ENCODE measurements at places on chromosomes 3 and 15.

- peak; percentile 6 for DNase-seq
These were observed 616.1 kb upstream of the ALCAM start for GRCh38 chr3:104750581-104750980.

- no peak for DNase-seq
These were observed 144.7 kb upstream of the FRMD4B start for GRCh38 chr3:69530554-69530953.

DNA sequence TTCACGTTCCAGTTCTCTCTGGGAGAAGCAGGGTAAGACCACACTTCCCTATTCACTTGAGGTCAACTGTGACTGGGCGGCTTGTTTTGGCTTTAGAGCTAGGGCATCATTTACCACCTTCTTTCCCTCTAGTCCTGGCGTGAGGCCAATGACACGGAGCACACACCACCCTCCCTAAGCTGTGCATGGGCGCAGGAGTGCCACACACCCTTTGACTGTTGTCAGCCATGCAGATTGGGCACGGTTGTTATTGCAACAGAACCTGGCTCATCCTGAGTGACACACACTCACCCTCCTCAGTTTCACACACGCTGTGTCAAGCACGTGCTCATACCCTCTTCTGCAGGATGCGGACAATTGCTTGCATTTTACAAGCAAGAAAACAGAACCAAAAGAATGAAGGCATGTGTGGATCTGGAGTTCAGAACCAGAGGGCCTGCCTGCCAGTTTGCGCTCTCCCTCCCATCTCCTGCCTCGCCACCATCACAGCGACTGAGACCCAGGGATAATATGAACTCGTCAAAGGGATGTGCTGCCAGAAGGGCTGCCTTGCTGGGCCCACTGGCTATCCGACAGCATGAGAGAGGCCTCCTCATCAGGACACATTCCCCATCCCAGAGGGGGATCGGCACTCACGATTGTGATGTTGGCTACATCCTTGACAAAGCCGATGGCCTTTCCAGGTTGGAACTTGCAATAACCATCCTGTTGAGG lies 17.6 kb downstream of the CTSH start:
- no peak for DNase-seq

GRCh38 chr15:75058127-75058905 lies 34.9 kb downstream of the PPCDC start:
- no peak for DNase-seq

DNA sequence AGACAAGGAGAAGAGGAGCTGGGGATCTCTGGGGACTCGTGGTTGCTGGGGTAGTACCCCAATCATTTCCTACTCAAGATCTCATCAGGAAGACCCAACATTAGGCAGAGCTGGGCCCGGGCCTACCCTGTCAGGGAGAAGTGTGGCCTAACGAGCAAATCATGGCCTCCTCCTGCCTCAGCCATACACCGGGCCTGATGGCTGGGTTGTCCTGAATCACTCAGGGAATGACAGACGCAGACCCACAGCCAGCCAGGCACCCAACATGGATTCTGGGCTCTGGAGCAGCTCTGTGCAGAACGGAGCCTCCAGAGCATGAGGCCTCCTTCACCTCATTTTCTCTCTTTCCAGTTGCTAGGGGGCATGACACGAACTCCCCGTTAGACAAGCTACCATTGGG lies 19.7 kb downstream of the ITGA11 start:
- no peak for DNase-seq

- DNase-seq, result peak; percentile 93
These were observed 235.1 kb downstream of the MYRIP start for GRCh38 chr3:40044487-40044886.

DNA sequence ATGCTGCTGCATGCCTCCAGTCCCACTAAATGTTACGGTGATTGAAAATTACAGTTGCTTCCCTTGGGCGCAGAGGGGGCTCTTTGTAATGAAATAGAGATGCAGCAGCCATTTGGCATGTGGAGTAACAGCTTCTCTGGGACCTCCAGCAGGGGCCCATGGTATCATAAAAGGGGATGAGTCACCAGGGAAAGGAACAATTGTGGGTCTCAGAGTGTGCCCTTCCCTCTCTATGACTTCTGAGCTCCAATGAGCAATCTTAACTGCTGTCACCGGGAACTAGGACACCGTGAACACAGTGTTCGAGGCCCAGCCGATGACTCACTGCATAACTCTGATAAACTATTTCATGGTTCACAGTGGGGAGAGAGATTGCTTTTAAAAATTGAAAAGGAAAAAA lies 164.8 kb upstream of the NUDT16 start:
- peak; percentile 85 for DNase-seq

- no peak for DNase-seq
These were observed 150.7 kb downstream of the TMCO5A start for GRCh38 chr15:38085114-38085513.

DNA sequence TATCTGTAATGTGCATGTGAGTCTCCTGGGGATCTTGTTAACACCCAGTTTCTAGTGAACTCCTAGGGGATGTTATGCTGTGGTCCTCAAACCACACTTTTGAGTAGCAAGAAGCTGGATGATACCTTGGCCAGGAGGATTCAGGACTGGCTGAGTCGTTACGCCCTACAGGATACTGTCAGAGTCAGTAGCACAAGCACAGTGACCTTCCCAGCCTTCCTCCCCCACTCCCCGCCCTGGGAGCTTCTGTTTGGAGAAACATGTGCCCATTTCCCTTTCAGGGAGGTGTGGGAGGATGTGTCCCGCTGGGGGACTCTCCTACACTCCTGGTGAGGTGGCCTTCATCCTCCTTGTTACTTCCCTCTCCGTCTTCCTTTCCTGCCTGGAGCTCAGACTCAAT lies 76.4 kb upstream of the TRPM1 start:
- no peak for DNase-seq

GRCh38 chr3:105957722-105958121 lies 88.9 kb upstream of the CBLB start:
- DNase-seq, result peak; percentile 93

GRCh38 chr3:169138849-169139420 lies 524.6 kb downstream of the MECOM start:
- DNase-seq, result no peak

DNA sequence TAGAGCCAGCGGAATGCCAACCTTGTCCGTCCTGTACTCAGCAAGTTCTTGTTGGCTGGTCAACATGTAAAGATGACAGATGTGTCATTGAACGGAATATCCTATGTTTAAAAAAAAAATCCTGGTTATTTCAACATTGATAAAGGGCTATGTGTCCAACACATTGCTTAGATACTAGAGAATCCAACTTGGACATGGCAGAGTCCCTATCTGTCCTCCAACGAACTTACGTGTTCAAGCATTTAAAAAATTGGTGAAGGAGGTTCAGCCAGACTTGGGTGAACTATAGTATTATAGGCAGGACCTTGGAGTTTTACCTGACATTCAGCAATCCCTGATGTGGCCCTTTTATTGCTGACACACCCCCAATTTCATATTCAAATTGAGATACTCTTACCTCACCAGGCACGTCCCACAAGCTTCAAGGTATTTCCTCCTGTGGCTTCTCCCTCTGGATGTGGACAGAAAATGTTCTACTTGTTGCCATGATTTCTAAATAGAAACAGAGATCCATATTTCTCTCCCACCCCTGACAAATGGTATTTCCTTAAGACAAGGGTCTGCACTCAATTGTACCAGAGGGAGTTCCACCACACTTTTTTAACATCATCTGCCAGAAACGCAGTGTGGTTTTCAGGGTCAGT lies 207.7 kb upstream of the TPM1 start:
- no peak for DNase-seq

GRCh38 chr3:38992117-38992760 lies 59.5 kb downstream of the SCN11A start:
- peak; percentile 82 for DNase-seq

- peak; percentile 98 for DNase-seq
These were observed 6.3 kb upstream of the PKM start for GRCh38 chr15:72237029-72237852.

GRCh38 chr15:98442901-98443300 lies 205.4 kb upstream of the IGF1R start:
- DNase-seq, result no peak

GRCh38 chr3:138049157-138049919 lies 39.4 kb downstream of the CLDN18 start:
- DNase-seq, result peak; percentile 79

DNA sequence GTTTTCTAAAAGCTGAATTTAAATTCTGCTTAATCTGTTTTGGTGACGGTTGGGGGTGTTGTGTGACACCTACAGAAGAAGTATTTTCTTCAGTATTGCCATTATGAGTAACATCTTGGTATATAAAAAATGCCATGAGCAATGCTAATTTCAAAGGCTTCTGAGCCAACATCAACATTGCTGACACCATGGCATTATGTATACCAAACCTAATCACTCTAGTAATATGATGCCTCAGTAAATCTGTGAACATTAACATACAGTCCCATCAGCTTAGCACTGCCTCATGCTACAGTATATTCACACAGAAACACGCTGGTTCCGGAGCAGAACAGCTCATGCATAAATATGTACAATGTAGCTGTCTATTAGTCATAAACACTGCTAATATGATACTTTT lies 75.8 kb downstream of the ZPLD1 start:
- no peak for DNase-seq

GRCh38 chr3:31482493-31483200 lies 50.1 kb upstream of the STT3B start:
- no peak for DNase-seq

- DNase-seq, result no peak
These were observed 37.5 kb downstream of the FEM1B start for GRCh38 chr15:68315035-68315434.

GRCh38 chr15:86229936-86230335 lies 150.3 kb downstream of the AGBL1 start:
- no peak for DNase-seq

DNA sequence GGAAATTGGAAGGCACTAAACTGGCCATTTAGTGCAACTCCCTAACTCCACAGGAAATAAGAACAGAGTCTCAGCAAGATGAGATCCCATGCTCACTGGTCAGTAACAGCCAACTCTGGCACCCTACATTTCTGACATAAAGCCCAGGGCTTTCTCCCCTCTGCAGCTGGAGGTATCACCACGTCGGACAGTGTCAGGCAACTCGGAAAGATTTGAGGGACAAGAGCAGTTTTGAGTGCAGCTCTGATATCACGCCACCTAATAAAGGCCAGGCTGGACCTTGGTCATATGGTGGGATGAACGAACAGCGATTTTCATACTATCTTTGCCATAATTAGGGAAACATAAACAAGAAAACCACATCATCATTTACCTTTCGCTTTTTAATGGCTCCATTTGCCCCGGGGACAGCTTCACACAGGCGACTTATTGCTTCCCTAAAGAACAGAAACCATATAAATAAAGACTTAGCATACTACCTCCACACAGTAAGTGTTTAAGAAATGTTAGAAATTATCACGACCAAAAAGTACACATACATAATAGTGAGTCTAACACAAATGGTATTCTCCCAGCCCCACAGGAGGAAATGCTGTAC lies 12.5 kb downstream of the EID1 start:
- DNase-seq, result no peak

DNA sequence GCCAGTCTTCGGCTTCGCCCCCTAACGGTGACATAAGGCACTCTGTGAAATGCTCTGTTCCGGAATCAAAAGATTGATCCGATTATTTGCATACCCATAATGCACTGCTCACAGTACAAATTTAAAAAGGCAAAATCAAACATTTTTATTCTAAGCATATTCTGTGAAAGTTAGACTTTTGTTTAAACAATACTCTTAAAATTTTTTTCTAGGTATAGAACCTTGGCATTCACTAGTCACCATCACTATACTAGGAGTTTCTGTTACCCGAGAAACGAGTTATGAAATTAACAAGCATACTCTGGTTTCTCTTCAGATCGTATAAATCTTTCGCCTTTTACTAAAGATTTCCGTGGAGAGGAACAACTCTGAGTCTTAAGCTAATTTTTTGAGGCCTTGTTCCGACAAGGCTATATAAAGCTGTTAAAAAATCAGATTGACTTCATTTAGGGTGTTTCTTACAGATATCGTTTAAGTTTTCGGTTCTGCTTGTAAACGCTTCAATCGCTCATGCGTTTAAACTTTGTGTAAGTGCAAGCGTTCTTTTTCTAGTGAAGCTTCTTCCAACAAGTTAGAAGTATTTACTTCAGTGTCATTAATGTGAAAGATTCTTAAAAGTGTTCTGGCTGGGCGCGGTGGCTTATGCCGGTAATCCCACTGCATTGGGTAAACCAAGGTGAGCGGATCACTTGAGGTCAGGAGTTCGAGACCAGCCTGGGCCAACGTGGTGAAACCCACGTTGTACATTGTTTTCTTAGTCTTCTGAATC lies at the start of gene RNU5B-1:
RNU5B-1 (plus strand) TSS at position 297 of the 769 bp plus-strand sequence.
- DNase-seq, result peak; percentile 95

DNA sequence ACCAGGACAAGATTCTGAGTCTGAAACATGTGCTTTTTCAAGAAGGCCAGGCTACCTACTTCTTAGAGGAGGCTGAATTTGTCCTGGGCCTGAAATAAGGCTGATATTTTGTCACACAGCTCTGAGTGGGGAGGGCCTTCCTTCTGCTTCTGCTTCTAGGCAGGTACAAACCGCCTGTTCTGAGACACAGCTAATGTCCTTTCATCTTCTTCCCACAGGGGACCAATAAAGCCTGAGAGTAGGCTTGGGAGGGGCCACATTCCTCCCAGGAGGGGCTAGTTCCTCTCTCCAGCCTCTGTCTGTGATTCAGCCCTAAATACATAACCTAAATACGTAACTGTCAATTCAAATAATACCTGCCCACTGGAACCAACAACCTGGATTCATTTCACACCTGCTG lies 34.8 kb downstream of the CRYGS start:
- no peak for DNase-seq

GRCh38 chr3:72344236-72344635 lies 504.0 kb downstream of the SHQ1 start:
- no peak for DNase-seq

GRCh38 chr3:12840591-12841148 lies 695 bp downstream of the RPL32 start:
- peak; percentile 68 for DNase-seq

GRCh38 chr3:85603378-85603777 lies 644.6 kb downstream of the CADM2 start:
- DNase-seq, result no peak

- DNase-seq, result no peak
These were observed 263.9 kb upstream of the C2CD4B start for GRCh38 chr15:62428851-62429598.

GRCh38 chr15:35000511-35000910 lies 12.4 kb upstream of the ZNF770 start:
- DNase-seq, result peak; percentile 94

GRCh38 chr15:91132079-91132478 lies 32.0 kb downstream of the SV2B start:
- no peak for DNase-seq
